CD4-positive, CD25-positive, alpha-beta regulatory T cell (primary cell): ENCODE measurements at places on chromosomes 2 and 18. TPM values are rescaled to one million over a fixed set of nuclear protein-coding genes. Genes with fewer than 3 reads are reported as not detected.

Gene NEU4
- 0.67 TPM for polyA plus RNA-seq

Gene C2orf78
- not detected for polyA plus RNA-seq

Gene ASXL3
- not detected for polyA plus RNA-seq

Gene IL36G
- polyA plus RNA-seq = not detected

Gene CENPA
- polyA plus RNA-seq = 3.1 TPM

Gene GPR35
- 0.24 TPM for polyA plus RNA-seq

Gene POMC
- 3.9 TPM for polyA plus RNA-seq

Gene MFSD2B
- polyA plus RNA-seq = not detected

Gene LINC00305
- not detected for polyA plus RNA-seq

Gene GMCL1
- 34.0 TPM for polyA plus RNA-seq

Gene SP110
- 74.5 TPM for polyA plus RNA-seq
